Stimulated activated CD8-positive, alpha-beta memory T cell treated with anti-CD3 and anti-CD28 coated beads, Interleukin-4, amount 100 ng/mL, for 1 hour (primary cell): ENCODE measurements at places on chromosomes 11 and 22.

GRCh38 chr11:117916956-117917355 lies 12.2 kb downstream of the TMPRSS13 start:
- no peak for DNase-seq

GRCh38 chr11:130581646-130582045 lies 133.2 kb downstream of the ADAMTS15 start:
- DNase-seq = no peak

- DNase-seq = no peak
Observed at GRCh38 chr11:67542169-67542568, 18.9 kb upstream of the CABP2 start.

DNA sequence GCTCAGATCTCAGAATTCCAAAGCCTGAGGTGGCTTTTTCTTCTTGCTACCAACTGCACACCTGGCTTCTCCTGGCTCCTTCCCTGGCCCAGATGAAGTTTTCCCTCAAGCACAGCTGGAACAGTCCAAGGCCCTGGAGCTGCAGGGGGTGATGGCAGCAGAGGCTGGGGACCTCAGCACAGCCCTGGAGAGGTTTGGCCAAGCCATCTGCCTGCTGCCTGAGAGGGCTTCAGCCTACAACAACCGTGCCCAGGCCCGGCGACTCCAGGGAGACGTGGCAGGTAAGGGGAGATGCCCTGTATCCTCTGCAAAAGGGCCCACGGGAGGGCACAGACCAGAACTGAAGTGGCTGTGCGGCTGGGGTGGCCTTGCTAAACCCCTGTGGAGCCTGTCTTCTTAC lies 1.2 kb downstream of the TTC36 start:
- DNase-seq = no peak

DNA sequence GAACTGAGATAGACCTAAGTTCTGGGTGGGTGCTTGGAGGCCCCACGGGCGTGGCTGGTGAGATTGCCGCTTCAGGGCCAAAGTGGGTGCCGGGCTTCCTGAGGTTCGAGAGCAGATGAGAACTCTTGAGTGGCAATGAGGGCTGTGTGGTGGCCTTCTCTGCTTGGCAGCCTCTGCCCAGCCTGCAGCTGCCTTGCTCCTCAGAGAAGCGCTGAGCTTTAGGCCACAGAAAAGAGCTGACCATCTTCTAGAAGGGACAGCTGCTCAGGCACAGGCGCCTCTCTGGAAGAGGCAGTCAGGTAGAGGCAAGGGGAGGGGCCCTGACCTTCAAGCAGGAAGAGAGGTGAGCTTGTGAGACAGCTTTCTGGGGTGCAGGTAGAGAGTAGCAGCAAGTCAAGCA lies 72.8 kb downstream of the MED15 start:
- no peak for DNase-seq

DNA sequence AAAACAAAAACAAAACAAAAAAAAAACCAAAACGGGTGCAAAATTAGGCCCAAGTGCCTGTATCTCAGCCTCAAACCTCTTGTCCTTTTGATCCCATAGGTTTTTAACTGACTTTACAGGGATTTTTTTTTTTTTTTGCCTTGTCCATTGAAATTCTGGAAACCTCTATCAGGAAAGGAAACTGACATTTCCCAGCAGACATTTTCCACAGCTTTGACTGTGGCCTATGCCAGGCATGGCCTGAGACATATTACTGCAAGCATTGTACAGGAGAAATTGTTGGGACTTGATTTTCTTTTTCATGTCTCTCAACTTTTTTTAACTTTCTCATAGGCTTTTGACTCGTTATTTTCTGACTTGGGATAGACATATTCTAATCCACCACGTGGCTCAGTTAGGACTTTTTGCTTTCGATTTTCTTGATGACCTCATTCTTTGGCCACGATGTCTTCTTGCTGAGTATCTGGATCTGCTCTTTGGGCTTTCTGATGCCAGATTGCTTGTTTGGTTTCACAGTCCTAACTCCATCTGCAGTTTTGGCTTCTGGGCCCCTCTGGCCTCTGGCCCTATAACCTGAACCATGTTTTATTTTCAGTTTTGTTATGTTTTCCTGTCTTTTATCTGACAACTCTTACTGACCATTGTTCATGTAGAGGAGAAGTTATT lies 336.1 kb upstream of the C11orf87 start:
- DNase-seq = no peak

DNA sequence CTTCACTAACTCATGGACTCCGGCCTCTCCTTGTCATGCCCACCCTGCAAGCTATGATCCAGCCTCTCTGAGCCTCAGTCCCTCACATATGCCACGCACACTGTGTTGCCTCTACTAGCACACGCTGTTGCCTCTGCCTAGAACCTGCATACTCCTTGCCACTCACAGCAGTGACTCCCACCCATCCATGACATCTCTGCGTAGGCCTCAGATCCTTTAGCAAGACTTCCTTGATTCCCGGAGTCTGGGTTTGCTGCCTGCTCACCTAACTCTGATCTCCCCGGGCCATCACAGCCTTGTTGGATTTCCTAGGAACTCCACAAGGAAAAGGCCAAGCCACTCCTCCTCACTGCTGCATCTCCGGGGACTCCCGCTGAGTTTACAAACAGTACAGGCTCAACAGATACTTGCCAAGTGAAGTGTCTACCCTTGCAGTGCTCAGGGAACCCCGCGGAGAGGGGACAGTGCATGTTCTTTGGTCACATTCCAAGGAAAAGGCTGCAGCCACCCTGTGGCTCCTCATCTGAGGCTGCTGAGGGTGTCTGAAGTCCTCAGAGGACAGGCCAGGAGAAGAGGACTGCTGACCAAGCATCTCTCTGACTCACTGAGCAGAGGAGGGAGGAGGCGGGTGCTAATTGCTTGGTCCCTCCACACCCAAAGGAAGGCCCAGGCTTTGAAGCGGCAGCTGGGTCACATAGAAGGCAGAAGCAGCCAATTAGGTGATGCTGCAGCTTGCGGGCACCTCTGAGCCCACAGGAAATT lies 42.4 kb upstream of the NAV2 start:
- DNase-seq = no peak

GRCh38 chr11:92596596-92597317 lies 372.1 kb downstream of the FAT3 start:
- no peak for DNase-seq

- no peak for DNase-seq
Observed at GRCh38 chr11:73645121-73645969, 1.0 kb upstream of the PLEKHB1 start.

GRCh38 chr11:124842305-124842704 lies 22.9 kb upstream of the ROBO3 start:
- DNase-seq = no peak

- no peak for DNase-seq
Observed at GRCh38 chr22:24129263-24129651, 52.0 kb upstream of the SUSD2 start.

DNA sequence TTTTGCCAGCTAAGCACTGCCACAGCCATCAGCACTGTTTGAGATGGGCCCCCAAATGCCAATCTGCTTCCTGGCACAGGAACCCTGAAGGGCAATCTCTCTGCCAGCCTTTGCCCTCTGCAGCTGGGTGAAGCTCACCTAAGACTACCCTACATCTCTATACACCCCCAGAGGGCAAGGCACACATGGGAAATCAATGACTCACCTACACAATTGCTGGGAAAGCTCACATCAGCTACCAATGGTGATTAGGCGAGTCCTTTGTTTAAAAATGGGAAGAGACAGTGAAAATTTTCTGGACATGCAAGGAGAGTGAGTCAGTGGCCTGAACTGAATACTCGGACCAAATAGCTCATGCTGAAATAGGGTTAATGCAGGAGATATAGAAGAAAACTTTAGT lies 12.6 kb upstream of the PRDM11 start:
- no peak for DNase-seq

- DNase-seq = no peak
Observed at GRCh38 chr22:20799449-20799848, 25.5 kb downstream of the SERPIND1 start.

DNA sequence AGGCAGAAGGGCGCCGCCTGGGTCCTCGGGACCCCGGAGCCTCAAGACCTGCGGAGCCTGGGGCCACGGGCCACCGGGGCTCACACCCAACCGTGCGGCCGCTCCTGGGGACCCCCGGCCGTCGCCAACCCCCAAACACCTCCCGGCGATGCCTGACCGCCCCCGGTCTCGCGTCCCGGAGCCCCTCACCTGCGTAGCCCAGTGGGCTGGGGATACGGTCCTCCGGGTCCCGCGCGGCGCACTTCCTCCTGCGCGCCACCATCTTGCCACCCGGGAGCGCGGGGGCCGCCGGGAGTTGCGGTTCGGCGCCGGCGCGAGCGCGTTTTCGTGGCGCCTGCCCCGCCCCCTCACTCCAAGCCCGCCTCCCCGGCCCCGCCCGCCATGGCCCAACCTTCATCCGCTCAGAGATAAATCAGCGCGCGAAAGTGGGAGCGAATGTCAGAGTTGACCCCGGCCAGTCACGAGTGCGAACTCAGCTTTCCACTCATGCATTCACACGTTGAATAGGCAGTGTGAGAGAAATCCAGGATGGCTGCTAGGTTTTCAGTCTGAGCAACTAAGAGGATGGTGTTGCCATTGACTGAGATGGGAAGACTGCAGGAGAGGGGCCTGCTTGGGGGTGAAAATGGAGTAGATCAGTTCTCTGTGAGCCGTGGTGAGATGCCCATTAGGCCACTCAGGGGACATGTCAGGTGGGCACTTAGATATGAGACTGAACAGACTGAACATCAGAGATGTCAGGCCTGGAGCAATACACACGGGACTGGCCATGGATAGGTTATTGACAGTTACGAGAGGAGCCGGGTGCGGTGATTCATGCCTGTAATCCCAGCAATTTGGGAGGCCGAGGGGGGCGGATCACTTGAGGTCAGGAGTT lies at the start of gene RRP7A:
RRP7A (minus strand) TSS at position 272 of the 877 bp plus-strand sequence; CDS start at position 262, 10 bp downstream.
- DNase-seq = peak; percentile 60

- no peak for DNase-seq
Observed at GRCh38 chr11:60872124-60872960, 5.0 kb downstream of the ZP1 start.

DNA sequence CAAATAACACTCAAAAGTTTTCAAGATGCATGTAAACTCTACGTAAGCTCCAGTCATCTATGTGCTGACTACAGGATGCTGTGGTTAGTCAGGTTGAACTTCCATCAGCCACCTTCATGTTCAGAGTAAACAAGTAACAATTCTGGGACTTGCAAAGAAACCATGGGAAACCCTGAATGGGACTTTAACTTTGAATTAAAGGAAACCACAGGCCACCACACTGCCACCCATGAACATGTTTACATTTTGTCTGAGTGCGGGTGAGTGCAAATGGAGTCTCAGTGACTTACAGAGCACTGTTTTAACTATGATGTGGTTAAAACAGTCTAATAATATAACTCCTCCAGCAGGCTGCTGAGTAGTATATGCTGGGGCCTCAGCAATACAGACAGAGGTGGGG lies 12.9 kb upstream of the SYTL2 start:
- no peak for DNase-seq

GRCh38 chr11:82007521-82007920 lies 726.1 kb downstream of the FAM181B start:
- no peak for DNase-seq

DNA sequence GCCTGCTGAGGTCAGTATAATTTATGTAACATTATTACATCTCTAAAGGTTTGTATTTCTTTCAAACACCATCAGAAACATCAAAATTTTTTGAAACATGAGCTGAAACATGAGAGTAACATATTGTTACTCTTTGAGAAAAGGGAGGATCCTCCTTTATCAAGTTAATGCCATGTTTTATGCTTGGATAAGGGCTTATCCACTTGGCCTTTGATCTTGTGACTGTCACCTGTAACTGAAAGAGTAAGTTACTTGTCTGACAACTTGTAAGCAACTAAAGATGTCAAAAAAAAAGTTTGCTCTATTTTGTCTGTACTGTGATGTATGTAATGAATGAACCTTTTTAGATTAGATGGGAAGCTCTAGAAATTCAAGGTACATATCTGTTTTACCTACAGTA lies 59.6 kb downstream of the FAR1 start:
- no peak for DNase-seq

- no peak for DNase-seq
Observed at GRCh38 chr22:46233231-46233630, 16.9 kb downstream of the CDPF1 start.

DNA sequence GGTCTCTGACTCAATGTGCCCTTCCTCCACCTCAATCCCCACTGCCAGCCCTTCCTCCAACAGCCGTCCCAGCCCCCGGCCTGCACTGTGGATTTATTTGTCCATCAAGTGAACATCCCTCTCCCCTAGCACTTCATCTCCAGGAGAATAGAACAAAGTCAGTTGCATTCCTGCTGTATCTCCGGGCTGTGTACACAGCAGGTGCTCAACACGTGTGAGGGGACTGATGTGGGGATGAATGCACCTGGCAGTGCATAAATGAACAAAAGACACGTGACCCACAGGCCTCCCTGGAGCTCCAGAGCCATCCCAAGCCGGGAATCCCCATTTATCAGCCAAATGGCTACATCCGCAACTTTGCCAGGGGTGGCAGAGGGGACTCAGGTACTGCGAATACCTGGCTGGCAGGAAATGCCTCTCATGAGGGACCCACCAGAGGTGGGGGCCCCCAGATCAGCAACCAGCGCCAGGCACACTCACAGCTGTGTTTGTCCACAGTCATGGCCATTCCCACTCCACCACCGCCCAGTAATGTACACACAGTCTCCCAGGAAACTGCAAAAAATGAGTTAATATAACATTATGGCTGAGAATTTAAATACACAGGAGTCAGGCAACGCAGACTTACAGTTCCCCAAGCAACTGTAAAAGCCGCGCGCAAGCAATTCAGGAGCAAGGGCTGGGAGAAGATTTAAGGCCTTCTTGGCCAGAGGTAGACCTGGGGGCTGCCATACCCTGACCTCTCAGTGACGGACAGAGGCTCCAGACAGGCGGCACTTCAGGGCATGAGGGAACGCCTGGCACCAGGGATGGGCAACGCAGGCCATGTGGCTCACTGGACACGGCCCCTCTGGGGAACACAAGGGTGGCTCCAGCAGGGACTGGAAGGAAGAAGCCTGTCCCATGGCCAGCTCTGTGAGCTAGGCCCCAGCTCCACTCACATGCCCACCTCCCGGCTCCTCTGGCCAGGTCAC lies 50.3 kb upstream of the TCF20 start:
- no peak for DNase-seq

DNA sequence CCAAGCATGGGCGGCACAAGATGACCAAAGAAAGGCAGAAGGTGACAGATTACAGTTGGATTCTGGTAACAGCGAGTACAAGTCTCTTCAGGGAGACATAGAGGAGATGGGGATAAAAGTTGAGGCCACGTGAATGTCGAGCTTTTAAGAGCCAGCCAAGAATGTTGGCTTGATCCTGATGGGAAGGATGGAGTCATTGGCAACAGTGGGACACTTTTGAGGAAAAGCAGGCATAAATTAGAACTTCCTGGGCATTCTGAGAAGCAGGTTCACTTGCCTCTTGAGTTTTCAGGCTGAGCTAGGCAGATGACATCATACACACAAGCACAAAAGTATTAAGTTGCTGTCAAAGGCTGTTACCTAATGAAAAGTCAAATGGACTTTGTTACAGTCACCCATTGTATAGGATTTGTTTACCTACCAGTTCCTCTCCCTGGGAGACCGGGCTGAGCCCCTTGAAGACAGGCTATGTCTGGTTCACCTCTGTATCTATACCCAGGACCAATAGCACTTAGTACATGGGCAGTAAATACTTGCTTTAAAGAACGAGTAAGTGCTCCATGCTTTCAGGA lies 41.1 kb downstream of the TNRC6B start:
- DNase-seq = no peak
